ENCODE measurements at places on chromosomes 11 and 22.

- DNase-seq = no peak
These were observed 9.9 kb upstream of the TMPRSS4 start for GRCh38 chr11:118067006-118067405.

DNA sequence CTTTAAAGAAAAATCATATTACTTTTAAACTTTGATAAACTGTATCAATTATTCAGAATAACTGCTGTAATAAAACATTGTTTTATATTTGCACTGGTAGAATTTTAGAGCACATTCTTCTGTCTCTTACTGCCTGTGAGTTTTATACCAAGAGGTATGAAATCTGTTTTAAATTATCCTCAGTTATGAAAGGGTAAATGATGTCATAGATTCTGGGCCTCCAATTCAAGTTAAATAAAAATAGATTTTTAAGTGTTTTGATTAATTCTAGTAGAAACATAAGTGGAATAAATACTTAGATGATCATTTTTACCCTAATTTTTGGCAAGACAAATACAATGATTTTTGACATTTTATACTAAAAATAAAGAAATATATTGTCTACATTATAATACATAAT lies 93.0 kb downstream of the GUCY1A2 start:
- DNase-seq = no peak

GRCh38 chr11:111331711-111332479 lies 33.5 kb downstream of the POU2AF3 start:
- DNase-seq = no peak

- DNase-seq = no peak
These were observed 419.2 kb downstream of the BUD13 start for GRCh38 chr11:116353589-116353988.

- DNase-seq = no peak
These were observed 1299.3 kb downstream of the BRD1 start for GRCh38 chr22:48528221-48528915.

- DNase-seq = no peak
These were observed 78.7 kb downstream of the HORMAD2 start for GRCh38 chr22:30158744-30159500.

DNA sequence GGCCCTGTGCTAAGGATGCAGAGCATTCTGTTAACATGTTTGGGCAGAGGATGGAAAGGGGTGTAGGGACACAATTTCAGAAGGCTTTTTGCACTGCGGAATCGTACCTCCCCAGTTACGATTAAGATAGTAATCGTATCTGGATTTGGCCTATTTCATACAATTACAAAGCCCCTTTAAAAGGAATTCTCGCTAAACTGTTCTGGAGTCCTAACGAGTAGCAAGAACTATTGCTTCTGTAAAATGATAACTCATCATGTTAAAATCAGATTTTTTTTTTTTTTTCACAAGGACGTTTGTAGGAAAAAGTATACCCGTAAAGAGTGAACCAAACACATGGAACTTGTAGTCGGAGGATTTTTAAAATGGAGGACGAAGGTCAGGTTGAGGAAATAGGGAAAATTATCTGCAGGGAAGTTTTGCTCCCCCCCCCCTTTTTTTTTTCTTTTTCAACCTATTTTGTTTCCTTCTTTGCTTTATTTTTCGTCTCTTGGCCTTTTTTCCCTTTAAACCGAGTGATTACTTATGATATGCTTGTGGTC lies 934 bp downstream of the HSD17B12 start:
- DNase-seq = peak; percentile 7

DNA sequence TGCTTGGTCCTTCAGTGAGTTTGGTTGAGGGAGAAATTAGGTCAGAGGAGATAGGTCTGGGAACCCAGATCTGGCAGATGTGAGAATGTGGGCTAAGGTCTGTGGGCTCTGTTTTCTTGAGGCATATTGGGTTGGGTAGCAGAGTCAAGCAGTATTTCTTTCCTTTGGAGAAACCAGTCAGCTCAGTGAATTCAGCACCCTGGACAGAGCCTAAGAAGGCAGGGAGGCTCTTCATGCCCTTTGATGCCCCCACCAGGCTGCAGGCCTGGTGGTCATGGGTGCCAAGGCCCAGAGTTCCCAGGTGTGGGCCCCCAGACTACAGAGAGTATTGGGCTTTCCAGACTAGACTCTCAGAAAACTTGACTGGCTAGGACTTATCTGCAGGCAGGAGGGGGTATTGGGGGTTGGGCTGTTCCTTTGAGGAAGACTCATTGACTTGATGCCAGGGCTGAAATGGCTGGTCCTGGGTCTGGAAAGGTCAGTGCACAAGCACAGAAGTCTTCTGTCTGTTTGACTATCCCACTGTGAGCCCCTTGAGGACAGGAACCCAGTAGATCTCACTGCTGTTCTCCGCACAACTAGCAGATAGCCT lies 45.3 kb upstream of the NECTIN1 start:
- no peak for DNase-seq

- DNase-seq = no peak
These were observed 151.7 kb downstream of the SWAP70 start for GRCh38 chr11:9815486-9816136.

- DNase-seq = no peak
These were observed 31.1 kb upstream of the CD44 start for GRCh38 chr11:35107861-35108260.

DNA sequence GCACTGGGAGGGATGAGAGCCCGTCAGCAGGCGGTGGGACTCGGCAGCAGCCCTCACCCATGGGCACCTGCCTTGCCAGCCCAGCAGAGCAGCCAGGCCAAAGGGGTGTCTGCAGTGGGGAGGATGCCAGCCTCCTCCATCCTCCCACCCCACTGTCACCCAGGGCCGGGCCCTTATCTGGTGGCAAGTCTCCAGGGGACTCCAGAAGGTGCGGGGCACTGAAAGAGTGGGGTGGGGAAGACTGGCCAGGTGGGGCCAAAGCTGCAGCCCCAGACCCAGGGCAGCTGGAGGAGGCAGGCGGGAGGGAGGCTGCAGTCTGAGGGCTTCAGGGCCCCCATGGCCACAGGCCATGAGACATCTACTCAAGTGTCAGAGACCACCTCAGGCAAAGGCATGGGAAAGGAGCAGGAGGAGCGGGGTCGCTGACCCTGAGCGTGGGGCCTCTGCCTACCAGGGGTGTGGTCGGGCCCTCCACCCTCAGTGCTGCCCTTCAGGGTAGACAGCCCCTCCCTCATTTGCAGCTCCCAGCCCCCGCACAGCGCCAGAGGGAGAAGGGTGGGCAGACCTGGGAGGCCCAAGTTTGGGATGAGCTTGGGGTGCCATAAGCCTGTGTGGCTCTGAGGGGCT lies 3.5 kb downstream of the DGCR6L start:
- DNase-seq = no peak

DNA sequence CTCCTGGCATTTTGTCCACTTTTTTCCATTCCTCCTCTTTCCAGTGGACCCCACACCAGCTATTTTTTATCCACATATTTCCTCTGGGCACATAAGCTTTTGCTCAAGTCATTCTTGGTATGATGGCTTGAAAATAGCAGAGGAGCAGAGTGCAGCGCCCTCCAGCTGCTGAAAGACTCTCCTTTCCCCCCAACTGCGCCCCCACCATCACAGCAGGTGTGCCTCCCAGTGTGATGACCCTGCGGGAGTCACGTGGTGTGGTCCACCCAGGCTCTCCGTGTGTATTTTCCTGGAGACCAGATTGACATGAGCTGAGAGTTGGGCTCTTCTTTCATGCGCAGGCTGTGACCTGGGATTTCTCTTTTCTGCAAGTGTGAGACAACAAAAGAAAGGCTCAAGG lies 1241.6 kb downstream of the TBC1D22A start:
- no peak for DNase-seq

GRCh38 chr22:44133161-44133560 lies 47.6 kb upstream of the PARVG start:
- DNase-seq = no peak

GRCh38 chr22:30390974-30391691 lies 3.9 kb upstream of the RNF215 start:
- peak; percentile 31 for DNase-seq

DNA sequence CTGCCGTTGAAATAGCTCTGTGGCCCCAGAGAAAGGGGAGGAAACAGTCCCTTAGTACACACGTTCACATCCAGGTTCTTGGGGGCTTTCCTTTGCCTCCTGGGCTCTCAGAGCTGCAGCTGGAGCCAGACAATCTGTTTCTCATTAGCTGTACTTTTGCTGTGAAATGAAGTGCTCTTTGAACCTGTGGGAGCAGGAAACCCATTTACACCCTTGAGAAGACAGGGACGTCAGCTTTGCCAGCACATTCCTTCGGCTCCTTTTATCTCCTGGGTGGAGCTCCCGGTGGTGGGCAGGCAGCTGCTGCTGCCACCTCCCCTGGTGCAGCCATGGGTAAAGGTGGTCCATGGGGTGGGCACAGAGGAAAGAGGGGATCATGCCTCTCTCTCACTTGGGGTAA lies 80.6 kb upstream of the TIMP3 start:
- DNase-seq = peak; percentile 87

- no peak for DNase-seq
These were observed 93.2 kb downstream of the NECTIN1 start for GRCh38 chr11:119635776-119636175.

- no peak for DNase-seq
These were observed 2.5 kb upstream of the NCAM1 start for GRCh38 chr11:112958670-112959069.

- no peak for DNase-seq
These were observed 1249.3 kb downstream of the BRD1 start for GRCh38 chr22:48578138-48579042.

- DNase-seq = no peak
These were observed 227.5 kb downstream of the MIAT start for GRCh38 chr22:26884921-26885320.

GRCh38 chr11:18463439-18463838 lies 7.8 kb downstream of the LDHAL6A start:
- no peak for DNase-seq

DNA sequence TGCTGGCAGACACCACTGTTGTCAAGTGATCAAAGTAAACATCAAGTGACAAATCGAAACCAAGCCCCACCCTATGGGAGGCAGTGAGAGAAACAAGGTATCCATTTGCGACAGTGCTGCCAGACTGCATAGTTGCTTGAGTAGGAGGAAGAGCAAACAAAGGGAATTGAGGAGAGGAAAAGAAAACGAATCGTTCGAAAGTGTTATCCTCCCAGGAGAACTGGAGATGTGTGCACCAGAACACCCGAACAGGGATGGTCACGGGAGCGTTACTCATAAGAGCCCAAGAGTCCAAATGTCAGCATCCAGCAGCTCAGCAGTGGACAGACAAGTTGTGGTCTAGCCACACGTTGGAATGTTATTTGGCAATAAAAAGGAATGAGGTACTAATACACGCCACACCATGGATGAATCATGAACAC lies 58.4 kb upstream of the NUP50 start:
- DNase-seq = no peak

DNA sequence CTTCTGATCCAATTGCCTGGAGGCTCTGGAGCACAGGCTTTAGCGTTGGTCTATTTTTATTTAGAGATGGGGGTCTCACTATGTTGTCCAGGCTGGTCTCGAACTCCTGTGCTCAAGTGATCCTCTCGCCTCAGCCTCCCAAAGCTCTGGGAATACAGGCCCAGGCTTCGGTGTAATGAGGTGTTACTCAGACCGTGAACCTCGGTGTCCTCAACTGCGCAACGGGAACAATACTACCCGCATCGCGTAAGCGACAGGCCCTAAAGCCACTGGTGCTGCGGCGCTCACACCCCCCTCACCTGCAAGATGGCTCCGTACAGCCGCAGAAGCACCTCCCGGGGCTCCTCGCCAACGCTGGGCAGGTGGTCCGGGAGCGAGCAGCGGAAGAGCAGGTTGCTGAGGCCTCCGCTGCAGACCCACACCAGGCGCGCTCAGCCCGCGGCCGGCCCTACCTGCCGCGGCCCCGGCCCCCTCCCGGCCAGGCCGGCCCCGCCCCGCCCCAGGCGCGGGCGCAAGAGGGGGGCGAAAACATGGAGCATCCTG lies 628 bp downstream of the CHKB start:
- no peak for DNase-seq

- DNase-seq = no peak
These were observed 28.5 kb upstream of the ABCC8 start for GRCh38 chr11:17505146-17505545.

DNA sequence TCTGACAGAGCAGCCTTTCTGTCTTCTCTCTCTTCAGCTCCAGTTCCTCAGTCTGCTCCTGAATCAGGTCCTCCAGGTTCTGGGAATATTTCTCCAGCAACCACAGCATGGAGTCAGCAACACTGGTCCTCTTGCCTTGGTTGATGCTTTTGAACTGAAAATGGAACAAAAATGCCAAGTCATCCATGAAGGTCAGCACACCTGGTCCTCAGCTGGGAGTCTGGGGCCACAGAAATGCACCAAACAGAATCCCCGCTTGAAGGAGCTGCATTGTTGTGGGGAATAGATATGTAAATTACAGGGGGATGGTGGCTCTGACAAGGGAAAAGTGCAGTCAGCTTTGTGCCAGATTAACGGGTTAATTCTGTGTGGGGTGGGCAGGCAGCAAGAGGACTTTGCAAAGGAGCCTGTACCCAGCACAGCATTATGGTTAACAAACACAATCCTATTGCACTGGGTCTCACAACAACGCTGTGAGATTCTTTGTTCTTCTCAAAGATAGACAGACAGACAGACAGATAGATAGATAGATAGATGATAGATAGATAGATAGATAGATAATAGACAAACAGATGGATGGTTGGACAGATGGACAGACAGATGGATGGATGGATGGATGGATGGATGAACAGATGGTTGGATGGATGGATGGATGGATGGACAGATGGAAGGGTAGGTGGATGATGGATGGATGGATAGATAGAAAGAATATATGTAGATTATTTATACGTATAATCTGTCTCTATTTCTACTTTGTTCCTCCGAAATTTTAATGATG lies 33.8 kb upstream of the LRRC32 start:
- no peak for DNase-seq

- no peak for DNase-seq
These were observed 177.7 kb downstream of the SNX19 start for GRCh38 chr11:130738611-130739010.

DNA sequence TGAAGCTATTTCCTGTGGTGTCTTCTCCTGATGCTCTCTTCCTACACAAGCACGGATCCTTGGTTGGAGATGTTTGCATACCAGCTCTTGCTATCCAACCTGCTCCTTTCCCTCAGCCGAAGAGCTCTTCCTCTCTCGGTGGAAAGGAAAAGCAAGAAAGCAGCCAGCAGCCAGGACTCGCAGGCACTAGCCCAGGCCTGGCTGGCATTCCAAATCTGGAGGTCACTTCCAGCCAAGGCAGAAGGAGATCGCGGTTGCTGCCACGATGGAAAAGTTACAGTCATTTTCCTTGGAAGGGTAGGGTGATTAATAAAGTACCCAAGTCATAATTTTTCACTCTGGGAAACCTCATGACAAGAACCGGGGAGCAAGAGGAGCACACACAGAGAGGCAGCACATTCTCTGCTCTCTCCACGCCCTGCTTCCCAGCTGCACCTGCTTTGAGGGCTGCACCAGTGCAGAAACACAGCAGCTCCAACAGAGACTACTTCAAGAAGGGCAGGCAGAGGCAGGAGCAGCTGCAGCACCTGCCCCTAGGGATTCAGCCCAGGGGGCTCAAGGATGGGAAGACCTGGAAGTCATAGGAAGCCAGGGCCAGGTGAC lies 399.3 kb downstream of the CADM1 start:
- DNase-seq = no peak

DNA sequence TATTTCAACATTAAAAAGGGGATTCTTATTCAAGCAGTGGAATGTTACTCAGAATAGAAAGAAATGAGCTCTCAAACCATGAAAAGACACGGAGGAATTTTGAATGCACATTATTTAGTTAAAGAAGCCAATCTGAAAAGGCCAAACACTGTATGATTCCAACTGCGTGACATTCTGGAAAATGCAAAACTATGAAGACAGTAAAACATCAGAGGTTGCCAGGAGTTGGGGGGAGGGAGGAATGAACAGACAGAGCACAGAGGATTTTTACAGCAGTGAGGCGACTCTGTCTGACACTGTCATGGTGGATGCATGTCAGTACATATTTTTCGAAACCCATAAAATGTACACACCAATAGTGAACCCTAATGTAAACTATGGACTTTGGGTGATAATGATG lies 22.9 kb upstream of the THY1 start:
- no peak for DNase-seq
